ENCODE measurements at places on chromosomes 6 and 20.

DNA sequence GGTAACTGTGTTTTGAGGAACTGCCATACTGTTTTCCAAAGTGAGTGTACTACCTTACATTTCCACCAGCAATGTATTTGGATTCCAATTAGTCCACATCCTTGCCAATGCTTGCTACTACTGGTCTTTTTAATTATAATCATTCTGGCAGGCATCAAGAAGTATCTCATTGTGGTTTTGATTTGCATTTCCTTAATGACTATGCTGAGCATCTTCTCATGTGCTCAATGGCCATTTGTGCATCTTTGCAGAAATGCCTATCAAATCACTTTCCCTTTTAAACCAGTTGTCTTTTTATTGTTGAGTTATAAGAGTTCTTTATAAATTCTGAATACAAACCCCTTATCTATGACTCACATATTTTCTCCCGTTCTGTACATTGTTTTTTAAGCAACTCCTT lies 75.9 kb downstream of the ATG5 start:
- no peak overlapping the region for H3K27ac ChIP-seq
- DNase-seq = no peak
- peaks cover 8% of the 10 kb centered on the region for H3K4me1 ChIP-seq

GRCh38 chr6:85565736-85566135 lies 27.9 kb downstream of the SNX14 start:
- H3K36me3 ChIP-seq = peaks cover 35% of the 10 kb centered on the region
- peaks cover 9% of the 10 kb centered on the region for H3K4me1 ChIP-seq
- H3K4me3 ChIP-seq = no peak overlapping the region
- no peak for DNase-seq
- no peak overlapping the region for H3K27ac ChIP-seq
- H3K27me3 ChIP-seq = no peaks in the 10 kb centered on the region

DNA sequence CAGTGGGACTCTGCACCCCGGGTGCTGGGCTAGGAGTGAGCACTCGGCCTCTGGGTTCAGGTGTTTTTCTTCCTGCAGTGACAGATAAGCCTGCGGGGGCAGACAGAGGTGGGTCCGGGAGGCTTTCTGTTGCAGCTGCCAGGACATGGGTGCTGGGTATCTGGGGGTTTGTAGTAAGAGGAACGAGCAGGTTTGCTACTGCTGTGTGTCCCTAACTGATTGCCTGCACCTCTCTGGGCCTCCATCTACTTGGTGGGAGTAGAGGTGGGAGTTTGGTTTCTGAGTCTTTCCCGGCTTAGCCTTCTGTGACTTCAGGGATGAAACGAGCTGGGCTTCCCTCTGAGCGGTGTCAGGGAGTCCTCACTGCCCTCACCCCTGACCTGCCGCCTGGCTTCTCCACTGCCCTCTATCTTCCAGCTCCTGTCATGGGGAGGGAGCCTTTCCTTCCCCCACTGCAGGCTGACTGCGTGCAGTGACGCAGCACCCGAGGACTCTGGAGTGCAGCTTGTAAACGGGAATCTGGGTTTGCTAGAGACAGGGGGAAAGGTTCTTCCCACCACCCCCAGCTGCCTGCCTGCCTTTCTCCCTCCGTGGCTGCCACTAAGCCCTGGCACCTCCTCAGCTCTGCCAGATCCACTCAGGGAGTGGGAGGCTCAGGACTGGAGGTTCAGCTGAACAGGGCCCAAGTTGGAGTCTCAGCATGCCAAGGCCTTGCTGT lies 6.7 kb downstream of the DLGAP4 start:
- H3K4me1 ChIP-seq = peaks cover 2% of the 10 kb centered on the region
- peaks cover 55% of the 10 kb centered on the region for H3K27me3 ChIP-seq
- H3K4me3 ChIP-seq = no peak overlapping the region
- no peak overlapping the region for H3K27ac ChIP-seq

GRCh38 chr6:64815718-64816117 lies 891.3 kb downstream of the EYS start:
- H3K36me3 ChIP-seq = no peaks in the 10 kb centered on the region
- no peak overlapping the region for H3K4me3 ChIP-seq
- H3K27me3 ChIP-seq = no peaks in the 10 kb centered on the region
- H3K27ac ChIP-seq = no peak overlapping the region
- DNase-seq = no peak

DNA sequence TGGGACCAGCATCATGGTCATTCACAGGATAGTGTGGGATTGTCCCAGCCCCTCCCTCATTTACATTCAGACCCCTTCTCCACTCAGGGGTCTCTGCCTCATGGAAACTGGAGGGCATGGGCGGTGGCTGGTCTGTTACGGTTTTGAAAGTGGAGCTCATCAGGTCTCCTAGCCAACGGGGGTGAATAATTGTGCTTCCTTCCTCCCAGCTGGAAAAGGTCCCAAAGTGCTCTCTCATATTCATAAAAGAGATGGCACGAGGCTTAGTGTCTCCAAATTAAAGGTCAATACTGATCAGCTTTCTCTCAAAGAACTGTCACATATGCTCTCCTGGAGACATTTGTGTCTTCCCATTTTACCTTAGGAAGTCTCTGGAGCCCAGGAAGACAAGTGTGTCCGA lies 19.9 kb downstream of the JARID2 start:
- peaks cover 95% of the 10 kb centered on the region for H3K4me1 ChIP-seq
- H3K36me3 ChIP-seq = peaks cover 4% of the 10 kb centered on the region
- peak overlapping the region; percentile 19 for H3K4me3 ChIP-seq
- peak overlapping the region; percentile 20 for H3K27ac ChIP-seq

DNA sequence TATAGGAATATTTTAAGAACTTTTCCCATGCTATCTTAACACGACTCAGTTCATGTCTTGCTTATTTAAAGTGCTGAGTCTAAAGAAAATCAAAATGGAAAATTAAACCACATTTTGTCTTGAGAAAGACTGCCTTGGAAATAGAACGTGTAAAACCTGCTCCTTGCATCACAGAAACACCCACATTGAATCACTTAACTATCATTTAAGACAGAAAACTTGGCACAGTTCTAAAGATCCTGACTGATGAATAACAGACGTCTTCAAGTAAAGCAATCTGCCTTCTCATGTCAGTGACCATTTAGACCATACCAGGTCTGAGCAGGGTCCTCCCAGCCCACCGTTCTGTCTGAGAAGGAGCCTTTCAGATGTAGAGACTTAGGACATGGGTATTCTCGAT lies 7.4 kb downstream of the PERP start:
- no peaks in the 10 kb centered on the region for H3K4me1 ChIP-seq
- H3K27me3 ChIP-seq = peaks cover 33% of the 10 kb centered on the region
- H3K27ac ChIP-seq = no peak overlapping the region

GRCh38 chr6:15663130-15663871 lies 473 bp upstream of the DTNBP1 start:
- H3K36me3 ChIP-seq = peaks cover 16% of the 10 kb centered on the region
- no peak for DNase-seq

DNA sequence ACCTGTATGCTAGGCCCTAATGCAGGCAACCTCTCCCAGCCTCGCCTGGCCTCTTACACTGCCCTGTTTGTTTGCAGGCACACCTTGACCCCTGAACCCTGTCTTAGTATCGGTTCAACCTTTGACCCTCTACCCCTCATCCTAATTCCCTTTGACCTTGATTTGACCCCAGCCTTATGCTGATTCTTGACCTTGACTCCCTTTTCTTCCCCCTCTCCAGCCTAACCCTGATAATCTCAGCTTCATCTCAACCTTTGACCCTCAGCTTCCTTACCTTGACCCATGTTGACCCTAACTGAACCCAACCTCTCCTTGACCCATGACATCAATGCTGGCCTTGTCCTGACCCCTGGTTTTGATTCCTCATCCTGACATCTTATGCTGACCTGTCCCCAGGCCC lies 33.8 kb downstream of the UQCC2 start:
- H3K36me3 ChIP-seq = peaks cover 72% of the 10 kb centered on the region
- peaks cover 20% of the 10 kb centered on the region for H3K4me1 ChIP-seq
- no peaks in the 10 kb centered on the region for H3K27me3 ChIP-seq

DNA sequence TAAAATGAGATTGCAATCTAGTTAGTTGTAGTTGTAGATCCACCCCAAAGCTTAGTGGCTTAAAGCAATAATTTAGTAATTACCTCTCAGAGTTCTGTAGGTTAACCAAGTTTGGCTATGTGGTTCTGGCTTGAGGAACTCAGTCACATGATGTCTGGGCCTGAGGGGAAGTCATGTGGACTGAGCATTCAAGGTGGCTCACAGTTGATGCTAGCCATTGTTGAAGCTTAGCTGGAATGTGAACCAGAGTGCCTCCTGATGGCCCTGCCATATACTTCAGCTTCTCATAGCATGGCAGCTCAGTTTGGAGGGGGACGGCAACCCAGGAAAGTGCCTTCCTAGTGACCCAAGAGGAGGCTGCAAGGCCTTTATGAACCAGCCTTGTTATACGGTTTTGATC lies 263.2 kb upstream of the RNF217 start:
- no peaks in the 10 kb centered on the region for H3K27me3 ChIP-seq
- H3K4me3 ChIP-seq = no peak overlapping the region
- H3K4me1 ChIP-seq = no peaks in the 10 kb centered on the region

DNA sequence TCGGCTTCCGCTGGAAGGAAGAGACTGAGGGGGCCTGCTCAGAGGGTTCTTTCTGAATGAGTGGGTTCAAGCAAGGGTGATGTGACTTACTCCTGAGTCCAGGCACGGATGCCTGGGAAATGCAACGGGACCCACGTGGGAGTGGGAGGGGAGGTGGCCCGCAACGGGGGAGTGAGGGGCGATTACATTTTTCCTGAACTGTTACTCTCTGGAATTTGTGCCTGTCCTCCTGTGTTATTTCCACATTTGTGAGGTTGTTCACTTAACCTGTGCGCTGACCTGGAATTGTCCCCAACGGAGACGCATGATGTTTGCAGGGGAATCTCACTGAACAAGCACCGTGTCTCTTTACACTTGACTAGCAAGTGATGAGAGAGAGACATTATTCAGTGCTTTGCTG lies 209.4 kb downstream of the CDH4 start:
- H3K4me1 ChIP-seq = no peaks in the 10 kb centered on the region
- H3K4me3 ChIP-seq = no peak overlapping the region
- no peaks in the 10 kb centered on the region for H3K36me3 ChIP-seq
- no peak overlapping the region for H3K27ac ChIP-seq
- no peak for DNase-seq

DNA sequence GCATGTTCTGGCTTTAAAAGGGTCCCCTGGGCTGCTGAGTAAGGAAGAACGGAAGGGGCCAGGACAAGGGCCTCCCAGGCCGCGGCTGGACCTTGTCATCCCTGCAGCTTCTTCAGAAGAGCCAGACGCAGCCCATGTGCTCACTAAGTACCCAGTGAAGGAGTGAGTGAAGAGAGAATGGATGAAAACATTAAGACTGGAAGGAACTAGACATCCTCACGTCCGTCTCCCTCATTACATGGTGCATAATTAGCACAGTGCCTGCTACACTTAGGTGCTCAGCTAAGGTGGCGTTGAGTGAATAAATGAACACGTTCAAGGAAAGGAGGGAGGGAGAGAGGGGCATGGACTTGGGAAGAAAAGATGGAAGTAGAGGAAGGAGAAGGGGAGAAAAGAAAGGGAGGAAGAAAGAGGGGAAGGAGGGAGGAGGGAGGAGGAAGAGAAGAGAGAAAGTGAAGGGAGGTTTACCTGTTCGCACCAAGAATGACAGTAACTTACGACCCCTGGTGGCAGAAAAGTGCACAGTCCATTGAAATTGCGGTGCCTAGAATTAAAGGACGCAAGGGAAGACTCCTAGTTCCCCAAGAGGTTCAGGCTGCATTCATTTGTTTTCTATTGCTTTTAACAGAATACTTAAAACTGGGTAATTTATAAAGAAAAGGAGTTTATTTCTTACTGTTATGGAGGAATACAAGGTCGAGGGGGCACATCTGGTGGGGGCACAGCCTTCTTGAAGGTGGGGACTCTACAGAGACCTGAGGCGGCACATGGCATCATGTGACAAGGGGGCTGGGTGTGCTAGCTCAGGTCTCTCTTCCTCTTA lies 8.0 kb downstream of the TP53RK start:
- H3K36me3 ChIP-seq = peaks cover 28% of the 10 kb centered on the region
- no peak overlapping the region for H3K4me3 ChIP-seq
- H3K27ac ChIP-seq = peak overlapping the region; percentile 37

- no peaks in the 10 kb centered on the region for H3K27me3 ChIP-seq
- no peak overlapping the region for H3K27ac ChIP-seq
- H3K4me3 ChIP-seq = no peak overlapping the region
- H3K36me3 ChIP-seq = peaks cover 38% of the 10 kb centered on the region
- no peak for DNase-seq
Observed at GRCh38 chr20:33751775-33752174, 20.0 kb downstream of the ZNF341 start.

- no peak overlapping the region for H3K27ac ChIP-seq
- H3K4me1 ChIP-seq = peaks cover 6% of the 10 kb centered on the region
- no peak for DNase-seq
- no peaks in the 10 kb centered on the region for H3K27me3 ChIP-seq
Observed at GRCh38 chr6:107753778-107754177, 70.3 kb downstream of the SCML4 start.

- no peak for DNase-seq
- H3K4me3 ChIP-seq = no peak overlapping the region
- peaks cover 43% of the 10 kb centered on the region for H3K4me1 ChIP-seq
- peaks cover 41% of the 10 kb centered on the region for H3K36me3 ChIP-seq
Observed at GRCh38 chr6:16630026-16630643, 131.1 kb downstream of the ATXN1 start.

- H3K36me3 ChIP-seq = peaks cover 18% of the 10 kb centered on the region
- H3K27ac ChIP-seq = no peak overlapping the region
- H3K27me3 ChIP-seq = no peaks in the 10 kb centered on the region
- H3K4me1 ChIP-seq = no peaks in the 10 kb centered on the region
- H3K4me3 ChIP-seq = no peak overlapping the region
Observed at GRCh38 chr6:35635601-35636597, 52.8 kb downstream of the FKBP5 start.

- H3K27ac ChIP-seq = no peak overlapping the region
- H3K4me3 ChIP-seq = no peak overlapping the region
- peaks cover 9% of the 10 kb centered on the region for H3K36me3 ChIP-seq
- H3K4me1 ChIP-seq = peaks cover 9% of the 10 kb centered on the region
- no peak for DNase-seq
Observed at GRCh38 chr20:37726321-37726720, 32.5 kb downstream of the CTNNBL1 start.

DNA sequence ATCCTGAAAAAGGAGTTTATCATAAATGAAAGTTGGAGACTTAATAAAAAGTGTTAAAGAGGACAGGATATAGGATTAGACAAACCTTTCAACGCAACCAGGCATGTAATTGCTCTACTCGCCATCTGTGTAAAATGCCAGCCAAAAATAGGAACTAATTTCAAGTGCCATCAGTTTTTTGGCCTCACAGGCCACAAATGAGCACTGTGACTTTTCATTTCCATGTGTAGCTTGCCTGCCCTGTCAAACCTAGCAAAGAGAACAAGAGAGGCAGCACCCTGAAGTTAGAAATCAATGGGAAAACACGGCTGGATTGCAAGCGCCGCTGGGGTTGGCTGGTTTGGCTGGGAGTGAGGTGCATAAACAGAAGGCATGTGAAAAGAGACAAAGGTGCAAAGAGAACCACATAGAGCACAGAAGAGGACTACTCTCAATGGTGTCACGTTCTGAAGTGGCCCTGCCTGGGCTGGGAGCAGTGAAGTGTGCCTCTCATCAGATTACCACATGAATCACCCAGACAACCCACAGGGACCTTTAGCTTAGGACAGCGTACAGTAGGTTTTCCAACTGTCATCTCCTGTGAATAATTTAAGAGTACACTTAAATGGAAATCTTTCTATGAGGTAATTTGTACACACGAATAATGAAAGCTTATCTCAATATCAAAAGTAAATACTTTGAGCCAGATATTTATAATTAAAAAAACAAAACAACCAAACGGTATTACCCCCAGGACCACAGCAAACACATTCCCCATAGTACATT lies 78.0 kb upstream of the NHSL1 start:
- H3K36me3 ChIP-seq = no peaks in the 10 kb centered on the region
- peak overlapping the region; percentile 63 for H3K4me3 ChIP-seq
- peak; percentile 53 for DNase-seq
- H3K27ac ChIP-seq = peak overlapping the region; percentile 96

- H3K27ac ChIP-seq = no peak overlapping the region
- DNase-seq = no peak
- no peaks in the 10 kb centered on the region for H3K4me1 ChIP-seq
- H3K4me3 ChIP-seq = no peak overlapping the region
- H3K36me3 ChIP-seq = no peaks in the 10 kb centered on the region
Observed at GRCh38 chr6:6058054-6058444, 51.3 kb upstream of the NRN1 start.

Data from stimulated activated naive B cell treated with anti-CD40 and anti-IgM and Interleukin-4, amounts not matched to agents 10 μg/mL and 1 μg/mL and 100 μg/mL, for 72 hours (primary cell).